ENCODE measurements at places on chromosomes 5 and 9.

GRCh38 chr9:78592811-78593210 lies 295.9 kb downstream of the PSAT1 start:
- no peak overlapping the region for H3K4me3 ChIP-seq
- H3K27me3 ChIP-seq: peaks cover 3% of the 10 kb centered on the region
- no peak for DNase-seq
- H3K4me1 ChIP-seq: peaks cover 7% of the 10 kb centered on the region

GRCh38 chr9:10146517-10147331 lies 466.1 kb downstream of the PTPRD start:
- H3K4me3 ChIP-seq: no peak overlapping the region
- no peaks in the 10 kb centered on the region for H3K4me1 ChIP-seq
- no peak overlapping the region for H3K27ac ChIP-seq
- no peaks in the 10 kb centered on the region for H3K27me3 ChIP-seq
- no peaks in the 10 kb centered on the region for H3K36me3 ChIP-seq

DNA sequence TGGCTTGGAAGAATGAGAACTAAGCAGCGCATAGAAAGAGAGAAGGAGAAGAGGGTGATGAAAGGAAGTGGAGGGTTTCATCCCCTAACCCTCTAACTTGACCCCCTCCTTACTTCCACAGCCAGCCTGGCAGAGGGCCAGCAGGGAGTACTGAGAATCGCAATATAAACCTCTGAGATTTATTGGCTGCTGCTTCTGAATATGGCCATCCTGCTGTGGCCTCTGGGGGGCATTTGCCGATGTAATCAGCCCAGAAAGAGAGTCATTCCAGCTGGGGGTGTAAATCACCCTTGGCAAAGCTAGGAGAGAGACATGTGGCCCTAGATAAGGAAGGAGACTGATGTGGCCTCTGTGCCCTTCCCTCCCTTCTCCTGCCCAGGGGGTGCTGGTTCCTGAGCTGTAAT lies 960 bp upstream of the GFRA3 start:
- H3K27me3 ChIP-seq: peaks cover 18% of the 10 kb centered on the region
- DNase-seq: no peak
- H3K27ac ChIP-seq: no peak overlapping the region
- H3K4me1 ChIP-seq: peaks cover 8% of the 10 kb centered on the region
- H3K36me3 ChIP-seq: no peaks in the 10 kb centered on the region

DNA sequence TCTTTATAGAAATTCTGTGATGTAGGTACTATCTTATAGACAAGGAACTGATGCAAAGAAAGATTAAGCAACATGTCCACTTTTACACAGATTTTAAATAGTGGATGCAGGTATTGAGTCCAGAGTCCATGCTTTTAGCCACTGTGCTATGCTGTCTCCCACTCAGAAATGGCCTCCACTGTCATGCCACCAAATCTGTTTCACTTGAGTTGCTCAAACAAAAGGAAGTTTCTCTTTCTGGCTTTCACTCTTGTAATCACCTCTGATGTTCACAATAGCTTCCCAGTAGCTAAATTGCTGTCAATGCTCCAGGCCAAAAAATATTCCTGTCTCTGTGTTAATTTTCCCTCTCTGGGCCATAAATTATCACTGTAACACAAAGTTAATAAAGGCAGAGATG lies 77.0 kb upstream of the RASA1 start:
- no peak overlapping the region for H3K4me3 ChIP-seq
- no peaks in the 10 kb centered on the region for H3K36me3 ChIP-seq
- DNase-seq: no peak
- no peak overlapping the region for H3K27ac ChIP-seq
- no peaks in the 10 kb centered on the region for H3K27me3 ChIP-seq
- H3K4me1 ChIP-seq: peaks cover 24% of the 10 kb centered on the region

DNA sequence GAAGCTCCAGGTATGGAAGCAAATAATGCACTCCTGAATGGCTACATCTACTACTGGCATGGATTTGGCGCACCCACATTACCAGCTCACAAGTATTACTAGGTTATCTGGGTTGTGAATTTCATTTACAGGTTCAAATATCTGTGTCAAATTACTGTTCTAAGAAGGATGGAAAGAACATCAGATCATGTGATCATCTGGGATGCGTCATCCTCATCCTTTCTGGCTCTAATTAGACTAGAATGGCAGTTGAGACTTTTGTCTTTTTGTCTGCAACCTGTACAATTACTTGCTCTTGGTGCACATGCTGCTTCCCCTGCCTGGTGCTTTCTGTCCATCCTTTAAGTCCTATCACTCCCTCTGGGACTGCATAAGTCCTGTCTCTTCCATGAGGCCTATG lies 64.1 kb downstream of the PJA2 start:
- H3K4me3 ChIP-seq: no peak overlapping the region
- no peaks in the 10 kb centered on the region for H3K27me3 ChIP-seq
- DNase-seq: no peak
- H3K4me1 ChIP-seq: no peaks in the 10 kb centered on the region
- peaks cover 16% of the 10 kb centered on the region for H3K36me3 ChIP-seq
- H3K27ac ChIP-seq: no peak overlapping the region

DNA sequence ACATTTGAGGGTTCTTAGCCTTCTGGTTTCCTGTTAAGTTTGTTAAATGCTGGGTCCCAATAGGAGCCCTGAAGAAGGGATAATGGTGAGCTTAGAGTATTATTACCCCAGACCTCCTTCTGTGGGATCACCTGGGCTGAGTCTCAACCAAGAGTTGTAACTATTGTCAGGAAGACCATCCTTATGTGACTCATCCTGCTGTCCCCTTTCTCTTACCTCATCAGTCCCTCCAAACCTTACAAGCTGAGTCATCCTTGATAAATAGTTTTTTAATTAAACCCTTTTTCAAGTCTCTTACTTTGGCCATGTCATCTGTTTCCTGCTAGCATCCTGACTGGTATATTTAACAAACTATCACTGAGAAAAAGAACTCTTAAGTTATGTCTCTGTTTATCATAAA lies 502.8 kb downstream of the LRRC70 start:
- no peak overlapping the region for H3K27ac ChIP-seq
- no peaks in the 10 kb centered on the region for H3K36me3 ChIP-seq

DNA sequence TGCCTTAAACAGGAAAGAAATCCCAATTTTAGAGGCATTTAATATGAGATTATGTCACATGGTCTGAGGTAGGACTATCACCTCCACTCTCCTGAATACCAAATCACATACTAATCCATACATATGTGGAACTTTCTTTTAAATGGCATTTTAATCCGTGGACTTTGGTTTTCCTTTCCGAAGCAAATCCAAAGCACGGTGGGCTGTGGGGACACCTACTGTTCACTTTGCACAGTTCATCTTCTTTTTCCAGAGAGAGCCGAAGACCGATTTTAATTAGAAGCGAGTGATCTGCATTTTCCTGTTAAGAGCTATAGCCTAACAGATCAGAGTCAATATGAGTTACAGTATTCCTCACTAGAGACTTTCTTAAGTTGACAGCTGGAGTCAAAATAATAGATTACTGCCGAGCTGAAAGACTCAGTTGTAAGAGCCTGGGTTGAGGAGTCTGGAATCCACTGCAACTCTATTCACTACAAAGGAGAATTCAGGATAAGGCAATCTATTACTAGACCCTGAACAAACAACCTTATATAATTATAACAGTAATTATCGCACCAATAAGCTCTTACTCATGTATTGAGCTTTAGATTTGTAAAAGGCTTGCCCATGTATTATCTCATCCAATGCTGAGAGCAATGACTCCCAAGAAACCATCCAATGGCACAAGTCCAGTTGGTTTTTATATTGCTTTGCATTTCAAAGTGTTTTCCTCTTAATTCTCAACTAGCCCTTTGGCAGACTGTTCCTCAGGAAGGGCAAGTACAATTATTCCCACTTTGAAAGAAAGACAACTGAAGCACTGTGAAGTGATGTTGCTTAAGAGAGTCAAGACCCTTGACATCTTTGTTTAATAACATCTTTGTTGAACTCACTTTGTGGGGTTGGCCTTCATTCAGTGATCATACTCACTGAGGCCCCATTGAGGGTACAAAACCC lies 144.7 kb downstream of the TRPM6 start:
- peaks cover 18% of the 10 kb centered on the region for H3K27me3 ChIP-seq
- no peak for DNase-seq
- no peak overlapping the region for H3K4me3 ChIP-seq

GRCh38 chr5:113505181-113505580 lies 8.3 kb upstream of the YTHDC2 start:
- H3K27ac ChIP-seq: no peak overlapping the region
- H3K27me3 ChIP-seq: peaks cover 55% of the 10 kb centered on the region
- no peaks in the 10 kb centered on the region for H3K36me3 ChIP-seq
- DNase-seq: no peak
- H3K4me3 ChIP-seq: no peak overlapping the region

DNA sequence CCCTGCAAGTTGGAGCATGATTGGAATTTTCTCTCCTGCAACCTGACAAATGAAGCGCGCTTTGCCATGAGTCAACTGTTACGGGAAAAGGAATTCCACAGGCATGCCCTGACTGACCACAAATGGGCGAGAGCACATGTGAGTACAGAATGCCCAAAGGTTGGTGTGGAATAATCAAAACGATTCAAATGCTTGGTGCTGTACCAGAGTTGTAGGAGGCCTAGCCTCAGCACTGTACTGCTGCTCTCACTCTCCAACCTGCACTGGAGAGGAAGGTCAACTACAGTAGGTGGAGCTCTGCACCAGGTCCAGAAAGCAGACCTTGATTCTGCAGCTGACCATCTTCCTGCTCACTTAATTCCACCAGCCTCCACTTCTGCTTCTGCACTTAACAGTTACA lies 406.9 kb upstream of the ACTBL2 start:
- H3K4me3 ChIP-seq: no peak overlapping the region
- H3K27me3 ChIP-seq: no peaks in the 10 kb centered on the region
- H3K4me1 ChIP-seq: no peaks in the 10 kb centered on the region
- no peak for DNase-seq

DNA sequence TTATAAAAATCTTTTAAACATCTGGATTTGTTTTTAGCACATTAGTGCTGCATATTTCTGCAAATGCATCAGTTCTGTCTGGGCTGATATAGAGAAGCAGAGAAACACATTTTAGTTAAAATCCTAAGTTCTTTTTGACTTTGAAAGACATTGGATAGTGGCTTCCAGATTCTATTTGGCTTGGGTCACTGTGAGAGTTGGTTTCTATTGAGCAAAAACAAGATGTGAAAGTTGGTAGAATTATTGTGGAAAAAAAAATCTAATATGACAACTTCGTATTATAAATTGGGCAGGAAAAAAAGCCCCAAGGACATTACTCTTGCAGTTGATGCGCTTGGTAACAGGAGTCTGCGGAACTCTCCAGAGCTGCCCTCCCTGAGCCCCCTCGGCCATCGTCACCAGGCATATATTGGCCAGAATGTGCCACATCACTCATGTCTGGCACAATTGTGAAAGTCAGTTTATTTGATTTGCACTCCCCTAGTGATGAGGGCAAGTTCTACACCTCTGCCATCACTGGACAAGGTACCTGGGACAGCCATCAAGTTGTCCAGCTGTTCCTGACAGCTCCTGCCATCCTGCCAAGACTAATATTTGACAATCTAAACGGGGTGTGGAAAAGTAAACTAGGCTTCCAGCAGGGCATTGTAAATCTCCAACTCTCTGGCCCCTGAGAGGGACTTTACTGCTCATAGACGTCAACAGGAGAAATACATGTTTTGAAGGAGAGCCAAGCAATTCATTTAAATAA lies 334.5 kb downstream of the TENT4A start:
- H3K36me3 ChIP-seq: no peaks in the 10 kb centered on the region
- no peak overlapping the region for H3K27ac ChIP-seq
- no peak for DNase-seq
- no peak overlapping the region for H3K4me3 ChIP-seq

GRCh38 chr5:77407152-77407551 lies 85.0 kb downstream of the WDR41 start:
- no peaks in the 10 kb centered on the region for H3K36me3 ChIP-seq
- no peaks in the 10 kb centered on the region for H3K4me1 ChIP-seq
- no peak for DNase-seq
- no peak overlapping the region for H3K4me3 ChIP-seq
- H3K27ac ChIP-seq: no peak overlapping the region

GRCh38 chr9:124015661-124016131 lies 4.1 kb downstream of the LHX2 start:
- H3K4me1 ChIP-seq: peaks cover 8% of the 10 kb centered on the region
- H3K27me3 ChIP-seq: peaks cover 74% of the 10 kb centered on the region
- H3K4me3 ChIP-seq: no peak overlapping the region
- H3K36me3 ChIP-seq: peaks cover 2% of the 10 kb centered on the region
- H3K27ac ChIP-seq: no peak overlapping the region

GRCh38 chr9:95316794-95317118 lies 753 bp downstream of the FANCC start:
- H3K4me1 ChIP-seq: peaks cover 29% of the 10 kb centered on the region
- H3K27ac ChIP-seq: peak overlapping the region; percentile 69
- peaks cover 2% of the 10 kb centered on the region for H3K36me3 ChIP-seq
- DNase-seq: no peak
- peak overlapping the region; percentile 92 for H3K4me3 ChIP-seq

DNA sequence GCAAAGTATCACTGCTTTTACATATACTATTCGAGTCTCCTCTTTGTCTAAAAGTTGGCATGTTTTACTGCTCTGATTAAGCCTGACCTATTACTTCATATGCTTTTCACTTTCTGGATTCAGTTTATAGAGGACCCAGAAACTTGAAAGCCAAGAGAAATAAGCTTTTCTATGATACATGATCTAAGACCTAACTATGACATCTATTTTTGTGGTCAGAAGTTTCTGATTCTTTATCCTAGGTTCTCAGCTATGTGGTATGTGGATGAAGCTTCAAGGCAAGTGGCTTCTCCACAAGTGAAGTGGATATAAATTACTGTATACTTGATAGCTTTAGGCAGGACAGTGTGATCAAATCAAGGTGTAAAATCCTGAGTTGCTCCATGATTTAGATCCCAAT lies 6.3 kb downstream of the EDIL3 start:
- H3K27me3 ChIP-seq: peaks cover 19% of the 10 kb centered on the region
- H3K4me3 ChIP-seq: no peak overlapping the region

GRCh38 chr5:178069909-178070308 lies 43.4 kb upstream of the N4BP3 start:
- H3K27me3 ChIP-seq: peaks cover 10% of the 10 kb centered on the region
- DNase-seq: peak; percentile 53
- H3K4me1 ChIP-seq: peaks cover 9% of the 10 kb centered on the region
- no peaks in the 10 kb centered on the region for H3K36me3 ChIP-seq
- no peak overlapping the region for H3K4me3 ChIP-seq

GRCh38 chr5:136249678-136250266 lies 56.8 kb upstream of the SMIM32 start:
- DNase-seq: no peak
- H3K36me3 ChIP-seq: no peaks in the 10 kb centered on the region
- peaks cover 4% of the 10 kb centered on the region for H3K27me3 ChIP-seq
- H3K27ac ChIP-seq: no peak overlapping the region

Measured in activated naive CD8-positive, alpha-beta T cell treated with anti-CD3 and anti-CD28 coated beads, Interleukin-2, amount 10 ng/mL, durations not matched to agents 7 days and 5 days (primary cell).